ENCODE measurements at places on chromosomes 5 and 9. TPM values are rescaled to one million over a fixed set of nuclear protein-coding genes. Genes with fewer than 3 reads are reported as not detected.
A peak's percentile ranks its signal among the peaks of the same experiment; 100 is the strongest.

GRCh38 chr5:151937851-151938250, 13.2 kb upstream of the GLRA1 start:
- DNase-seq, result no peak

DNA sequence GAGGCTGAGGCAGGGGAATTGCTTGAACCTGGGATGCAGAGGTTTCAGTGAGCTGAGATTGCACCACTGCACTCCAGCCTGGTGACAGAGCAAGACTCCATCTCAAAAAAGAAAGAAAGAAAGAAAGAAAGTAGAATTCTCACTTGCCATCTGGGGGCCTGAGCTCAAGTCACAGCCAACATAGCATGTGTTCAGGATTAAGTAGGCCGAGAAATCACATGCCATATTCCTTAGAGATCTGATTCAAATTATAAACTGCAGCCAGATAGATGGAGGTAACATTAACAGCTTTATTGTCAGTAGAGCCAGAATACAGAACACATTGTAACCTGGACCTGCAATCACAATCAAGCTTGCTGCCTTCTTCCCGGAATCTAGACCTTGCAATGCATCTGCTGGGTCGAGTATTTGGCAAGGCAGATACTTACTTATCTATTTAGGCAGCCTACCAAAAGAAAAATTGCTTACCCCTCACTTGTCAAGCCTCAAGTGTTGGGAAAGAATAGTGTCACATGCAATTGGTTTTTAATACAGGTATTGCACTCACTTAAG, 173.7 kb downstream of the CPLANE1 start:
- DNase-seq, result no peak

DNA sequence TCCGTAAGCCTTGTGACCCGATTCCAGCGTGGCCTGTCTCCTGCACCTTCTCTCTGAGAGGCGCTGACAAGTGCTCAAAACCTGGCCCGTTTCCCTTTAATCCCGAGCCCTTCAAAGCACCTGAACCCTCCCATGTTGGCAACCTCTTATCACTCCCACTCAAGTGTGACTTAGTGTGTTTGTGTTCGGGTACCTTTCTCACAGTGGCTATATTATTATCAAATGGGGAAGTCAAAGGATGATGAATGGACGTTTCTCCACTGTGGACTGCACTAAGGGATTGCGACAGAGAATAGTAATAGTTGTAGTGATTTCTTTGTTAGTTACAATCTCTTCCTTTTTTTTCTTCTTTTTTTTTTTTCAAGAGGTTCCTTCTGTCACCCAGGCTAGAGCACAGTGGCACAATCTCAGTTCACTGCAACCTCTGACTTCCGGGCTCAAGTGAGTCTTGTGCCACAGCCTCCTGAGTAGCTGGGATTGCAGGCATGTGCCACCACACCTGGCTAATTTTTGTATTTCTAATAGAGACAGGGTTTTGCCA, 65.4 kb upstream of the TNFSF8 start:
- no peak for DNase-seq

DNA sequence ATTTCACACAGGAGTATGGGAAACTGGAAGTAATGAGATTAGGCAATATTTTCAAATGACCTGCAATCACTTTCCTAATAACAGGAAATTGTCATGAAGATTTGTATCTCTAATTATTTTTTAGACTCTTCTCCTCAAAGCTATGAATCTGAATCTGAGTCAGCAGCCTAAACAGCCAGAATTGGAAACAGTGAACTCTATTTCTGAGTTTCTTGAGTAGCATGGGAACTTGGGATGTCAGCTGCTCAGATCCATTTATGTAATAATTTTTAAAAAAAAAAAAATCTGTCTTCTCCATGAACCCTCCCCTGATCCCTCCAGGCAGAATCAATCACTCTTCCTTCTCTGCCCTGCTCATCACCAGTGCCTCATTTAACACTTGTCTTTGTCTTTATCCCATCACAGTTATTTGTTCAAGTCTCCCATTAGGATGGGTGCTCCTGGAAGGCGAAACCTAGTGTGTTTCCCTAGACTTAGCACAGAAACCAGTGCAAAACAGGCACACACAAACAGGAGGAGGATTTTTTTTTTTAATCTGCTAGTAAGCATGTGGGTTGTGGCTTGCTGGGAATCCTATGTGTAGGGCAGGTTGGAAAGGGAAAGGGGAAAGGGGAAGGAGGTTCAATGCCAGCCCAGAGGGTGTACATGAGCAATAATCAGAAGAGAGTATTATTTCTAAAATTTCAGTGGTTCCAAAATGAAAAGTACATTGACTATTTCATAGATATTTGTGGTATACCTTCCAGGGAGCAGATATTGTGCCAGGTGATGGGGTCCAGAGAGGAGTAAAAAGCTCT, 186.8 kb downstream of the TTLL11 start:
- DNase-seq, result no peak

DNA sequence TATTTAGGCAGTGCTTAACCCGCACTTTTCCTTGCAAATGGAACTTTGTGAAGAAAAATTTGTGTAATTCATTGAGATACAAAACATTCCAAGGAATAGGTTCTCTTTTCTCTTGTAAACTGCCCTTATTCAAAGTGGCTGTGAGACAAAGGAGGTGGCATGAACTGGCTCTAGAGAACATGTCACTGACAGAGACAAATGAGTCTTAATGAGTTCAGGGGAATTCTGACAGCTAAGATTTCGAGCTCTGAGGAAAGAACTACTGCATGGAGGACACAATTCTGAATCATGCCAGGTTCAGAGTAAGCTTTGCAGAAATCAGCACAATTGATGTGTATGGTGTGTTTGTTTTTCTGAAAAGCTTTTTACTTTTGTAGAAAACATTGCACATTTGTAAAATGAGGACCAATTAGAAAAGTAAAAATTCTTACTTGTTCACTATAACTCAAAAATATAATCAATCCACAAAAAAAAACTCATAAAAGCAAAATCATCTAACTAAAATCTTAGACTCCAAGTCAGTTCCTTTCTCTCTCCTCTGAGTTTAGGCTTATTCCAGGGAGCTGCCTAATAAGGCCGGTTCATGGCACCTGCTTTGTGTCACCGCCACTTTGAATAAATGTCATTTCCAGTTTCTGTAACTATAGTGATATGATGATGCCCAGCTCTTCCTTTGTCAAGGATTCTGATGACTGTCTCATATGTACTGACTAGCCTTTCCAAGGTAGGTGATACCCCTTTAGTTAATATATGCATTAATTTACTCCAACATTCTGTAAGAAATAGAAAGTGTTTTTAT, 163.2 kb downstream of the HCN1 start:
- peak; percentile 63 for DNase-seq

GRCh38 chr9:113990975-113991471, 87.1 kb downstream of the AMBP start:
- DNase-seq, result peak; percentile 88

- DNase-seq, result no peak
Measured at GRCh38 chr5:78116167-78116566, 178.3 kb downstream of the AP3B1 start.

DNA sequence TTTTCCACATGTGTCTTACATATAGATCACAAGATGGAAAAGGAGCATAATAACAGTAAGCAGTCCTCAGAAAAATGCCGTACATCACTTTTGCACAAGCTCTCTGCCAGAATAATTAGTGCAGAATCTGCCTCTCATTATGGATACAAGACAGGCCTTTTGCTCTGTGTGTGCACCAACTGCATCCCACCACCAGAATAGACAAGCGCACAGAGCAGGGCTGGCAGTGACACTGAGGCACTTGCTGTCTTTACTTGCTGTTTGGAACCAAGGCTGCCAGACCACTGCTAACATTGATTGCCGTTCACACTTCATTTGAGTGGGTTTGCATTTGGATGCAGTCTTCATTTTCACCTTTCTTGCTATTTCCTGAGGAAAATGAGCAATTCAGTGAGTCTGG, 741.3 kb downstream of the TLE1 start:
- DNase-seq, result no peak

Gene SNAPC3
- 20.1 TPM for total RNA-seq

Gene PCDHB14
- 0.55 TPM for total RNA-seq

Gene WDR38
- 0.62 TPM for total RNA-seq

Gene ARL15
- 0.64 TPM for total RNA-seq

Gene RNF183
- not detected for total RNA-seq
